Umbilical cord (tissue), 2 donors: ENCODE measurements at places on chromosomes 3 and 15. TPM values are rescaled to one million over a fixed set of nuclear protein-coding genes. Genes with fewer than 3 reads are reported as not detected.

Gene MESP2
- total RNA-seq, result not detected

Gene GXYLT2
- 82.8 TPM for total RNA-seq

Gene VEPH1
- 11.6 TPM for total RNA-seq

Gene PTX3
- total RNA-seq, result 33.0 TPM

Gene EPHA3
- total RNA-seq, result 5.5 TPM

Gene HSPBAP1
- 3.6 TPM for total RNA-seq

Gene SETMAR
- 42.4 TPM for total RNA-seq

GRCh38 chr3:54065140-54065539, 57.2 kb upstream of the CACNA2D3 start:
- no peak for DNase-seq

DNA sequence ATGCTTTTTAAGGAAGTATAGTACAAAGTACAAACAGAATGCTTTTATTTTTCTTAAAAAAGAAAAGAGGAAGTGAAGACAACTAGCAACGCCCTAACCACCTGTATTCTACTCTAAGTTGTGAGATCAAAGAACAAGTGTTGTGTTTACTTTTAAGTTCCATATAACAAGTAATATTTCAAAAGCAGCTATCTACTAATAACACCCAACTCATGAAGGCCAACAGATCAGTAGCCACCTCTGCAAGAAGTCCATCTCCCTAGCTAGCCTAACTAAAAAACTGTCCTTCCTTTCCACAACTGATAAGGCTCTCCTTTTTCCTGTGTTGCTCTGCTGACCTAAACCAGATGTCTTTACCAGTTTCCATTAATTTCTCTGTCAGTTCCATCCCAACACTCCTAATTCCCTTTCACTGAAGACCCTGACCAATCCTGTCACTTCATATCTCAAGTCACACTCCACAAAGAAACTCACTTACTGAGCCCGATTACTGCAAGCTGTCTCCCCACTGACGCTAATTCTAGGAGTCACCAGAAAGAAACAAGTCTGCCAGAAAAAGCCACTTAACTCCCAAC, 26.9 kb downstream of the PHC3 start:
- DNase-seq, result no peak

DNA sequence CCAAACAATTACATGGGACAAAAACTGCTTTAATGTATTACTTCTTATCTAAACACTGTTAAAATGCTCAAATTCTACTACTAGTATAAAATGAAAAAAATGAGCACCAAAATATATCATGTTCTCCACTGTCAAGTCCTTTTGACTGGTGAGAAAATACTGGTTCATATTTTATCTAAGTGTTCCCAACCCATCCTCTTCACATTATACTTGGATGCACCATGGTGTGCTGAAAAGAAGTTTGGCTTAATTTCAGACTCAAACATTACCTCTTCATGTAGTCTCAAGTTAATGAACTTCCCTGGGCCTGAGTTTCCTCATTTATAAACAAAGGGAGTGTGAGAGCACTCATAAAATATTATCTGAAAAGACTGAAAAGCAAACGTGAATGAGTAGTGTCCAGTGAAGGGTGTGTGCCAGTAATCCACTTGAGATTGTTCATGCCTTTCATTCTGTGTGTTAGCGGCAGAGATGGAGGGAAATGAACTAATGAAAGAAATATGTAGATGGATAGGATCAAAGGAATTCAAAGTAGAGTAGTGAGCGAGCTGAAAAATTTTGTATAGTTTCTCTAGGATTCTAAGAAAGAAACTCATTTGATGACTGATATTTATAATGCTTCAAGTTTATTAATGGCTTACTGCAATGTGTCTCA, 263.2 kb downstream of the NLGN1 start:
- peak; percentile 14 for DNase-seq

DNA sequence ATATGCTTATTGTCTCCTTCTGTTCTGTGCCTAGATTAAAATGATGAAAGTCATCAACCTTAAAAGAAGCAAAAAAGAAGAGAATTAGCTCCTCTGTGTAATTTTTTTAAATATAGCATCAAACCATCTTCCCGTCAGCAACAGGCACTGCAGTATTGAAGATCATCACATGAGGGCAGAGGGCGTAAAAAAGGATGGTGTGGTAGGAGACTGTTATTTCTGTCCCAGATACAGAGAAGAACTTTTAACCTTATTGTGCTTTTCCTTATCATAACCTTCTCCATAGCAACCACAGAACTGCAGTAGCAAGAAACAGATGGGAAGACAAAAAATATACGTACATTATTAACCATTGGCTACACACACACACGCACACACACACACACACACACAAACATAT, 88.8 kb downstream of the IGSF11 start:
- peak; percentile 61 for DNase-seq

DNA sequence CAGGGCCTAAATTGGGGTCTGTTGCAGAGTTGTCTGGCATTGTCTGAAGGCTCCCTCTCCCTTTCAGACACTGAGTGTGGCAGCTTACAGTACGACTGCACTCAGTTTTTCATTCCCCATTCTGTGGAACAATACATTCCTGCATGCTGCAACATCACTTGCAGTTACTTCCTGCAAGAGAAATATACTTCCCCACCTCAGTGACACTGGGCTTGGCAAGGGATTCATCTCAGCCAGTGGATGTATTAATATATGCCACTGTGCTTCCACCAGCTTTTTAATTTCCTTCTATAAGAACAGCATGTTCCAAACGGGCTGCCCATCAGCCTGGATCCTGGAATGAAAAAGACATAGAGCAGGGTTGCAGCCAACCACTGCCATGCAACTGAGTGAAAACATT, 23.1 kb downstream of the B3GALNT1 start:
- no peak for DNase-seq

DNA sequence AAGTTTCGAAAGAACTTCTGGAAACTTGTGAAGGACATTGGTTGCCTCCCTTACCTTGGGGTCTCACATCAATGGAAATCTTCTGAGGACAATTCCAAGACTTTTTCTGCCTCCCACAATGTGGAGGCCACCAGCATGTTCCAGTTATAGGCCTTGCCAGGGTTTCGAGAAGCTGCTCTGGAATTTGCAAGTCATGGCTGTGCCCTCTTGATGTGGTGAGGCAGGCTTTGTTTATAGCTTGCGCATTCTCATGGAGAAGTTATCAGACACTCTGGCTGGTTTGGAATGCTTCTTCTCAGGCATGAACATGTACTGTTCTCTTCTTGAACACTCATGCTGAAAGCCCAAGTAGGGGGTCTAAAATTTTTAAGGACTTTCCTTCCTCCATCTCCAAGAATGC, 4.1 kb downstream of the CXCR6 start:
- DNase-seq, result no peak

GRCh38 chr15:78069052-78069414, 8.5 kb downstream of the TBC1D2B start:
- DNase-seq, result no peak

DNA sequence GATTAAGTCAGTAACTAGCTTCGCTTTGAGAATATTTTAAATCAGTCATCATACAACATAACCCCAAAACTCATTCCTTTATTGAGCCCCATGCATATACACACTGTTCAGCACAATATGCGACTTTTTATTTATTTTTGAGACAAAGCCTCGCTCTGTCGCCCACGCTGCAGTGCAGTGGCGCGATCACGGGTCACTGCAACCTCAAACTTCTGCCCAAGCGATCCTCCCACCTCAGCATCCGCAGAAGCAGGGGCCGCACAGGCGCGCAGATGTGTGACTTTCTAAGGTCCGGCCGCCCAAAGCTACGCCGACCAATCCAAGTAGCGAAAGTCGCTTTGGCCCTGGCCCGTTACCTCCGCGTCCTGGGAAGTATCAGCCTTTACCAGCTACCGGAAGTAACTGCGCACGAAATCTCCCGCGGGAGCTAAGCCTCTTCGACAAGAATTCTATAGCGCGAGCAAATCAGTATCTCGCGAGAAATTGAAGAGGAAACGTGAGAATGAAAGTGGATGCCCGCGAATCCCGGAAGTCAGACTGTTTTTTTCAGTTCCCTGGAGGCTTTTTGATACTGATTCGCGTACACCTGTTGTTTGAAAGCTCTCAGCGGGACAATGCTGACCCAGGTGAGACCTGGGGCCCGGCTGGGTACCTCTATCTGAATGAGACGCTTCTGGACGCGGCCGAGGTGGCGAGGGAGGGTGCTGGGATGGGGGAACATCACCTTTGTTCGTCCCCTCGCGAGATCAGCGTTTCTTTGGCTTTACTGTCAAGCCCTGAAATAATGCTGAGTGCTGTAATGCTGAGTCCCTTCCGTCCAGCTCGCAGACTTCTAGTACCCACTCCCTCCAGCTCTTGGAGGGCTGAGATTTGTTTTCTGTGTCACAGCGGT, at the start of the genes DHFR2 and NSUN3:
TSS of gene DHFR2 (minus strand) at position 404 of the 892 bp plus-strand sequence. CDS start 1,405 bp downstream, outside the sequence.
TSS of gene NSUN3 (plus strand) at position 549 of the 892 bp plus-strand sequence. CDS start at position 615, 66 bp downstream.
- DNase-seq, result peak; percentile 99

DNA sequence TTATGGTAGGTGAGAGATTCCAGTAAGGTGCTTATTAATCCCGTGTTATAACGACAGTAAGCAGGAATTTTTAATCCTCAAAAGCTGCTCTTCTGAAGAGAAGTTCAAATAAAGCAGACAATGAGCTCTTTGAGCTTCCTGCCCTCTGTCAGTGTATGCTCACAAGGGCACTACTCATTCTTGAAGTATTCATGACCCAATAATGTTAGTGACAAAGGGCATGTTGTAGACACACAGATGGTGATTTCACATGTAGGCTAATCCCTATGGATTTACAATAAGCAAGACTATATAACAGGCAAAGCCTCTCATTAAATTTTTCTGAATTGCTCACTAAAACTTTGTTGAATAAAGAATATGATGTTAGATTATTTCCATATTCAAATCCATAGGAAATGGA, 578.6 kb downstream of the RSL24D1 start:
- no peak for DNase-seq

DNA sequence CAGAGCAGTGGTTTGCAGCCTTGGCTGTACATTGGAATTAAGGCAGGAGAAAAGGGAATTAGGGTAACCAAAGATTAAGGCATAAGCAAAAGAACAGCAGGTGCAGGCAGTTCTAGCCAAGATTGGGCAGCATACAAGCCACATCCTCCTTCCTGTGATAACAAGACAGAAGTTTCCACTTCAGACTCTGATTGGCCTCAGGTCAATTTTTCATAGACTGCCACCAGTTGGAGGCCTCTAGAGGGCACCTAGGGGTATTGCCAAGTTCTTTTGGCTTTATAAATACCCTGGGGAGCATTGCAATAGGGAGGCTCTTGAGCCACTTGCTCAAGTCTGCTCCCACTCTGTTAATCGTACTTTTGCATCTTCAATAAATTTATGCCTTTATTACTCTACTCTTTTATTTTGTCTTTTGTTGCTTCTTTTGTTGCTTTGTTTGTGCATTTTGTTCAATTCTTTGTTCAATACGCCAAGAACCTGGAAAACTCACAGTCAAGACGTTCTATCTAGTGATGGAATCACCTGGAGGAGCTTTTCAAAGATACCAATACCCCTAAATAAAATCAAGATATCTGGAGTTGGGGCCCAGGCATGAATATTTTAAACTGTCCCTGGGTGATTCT, 32.2 kb upstream of the FMN1 start:
- DNase-seq, result peak; percentile 35

- DNase-seq, result no peak
Observed at GRCh38 chr3:167733961-167734497, 663 bp downstream of the PDCD10 start.

- peak; percentile 67 for DNase-seq
Observed at GRCh38 chr3:130759692-130760338, 13.2 kb upstream of the PIK3R4 start.
